ENCODE measurements at places on chromosomes 4 and X. TPM values are rescaled to one million over a fixed set of nuclear protein-coding genes. Genes with fewer than 3 reads are reported as not detected.

Gene NAT8L
- 3.8 TPM for total RNA-seq

Gene AIFM1
- total RNA-seq = 77.5 TPM

Gene PKD2
- 33.0 TPM for total RNA-seq

GRCh38 chr4:111676533-111676932 lies 468.7 kb upstream of the FAM241A start:
- DNase-seq = no peak

- no peak for DNase-seq
Measured at GRCh38 chr4:107452717-107453630, 267.1 kb downstream of the PAPSS1 start.

GRCh38 chrX:46433892-46434291 lies 111.3 kb downstream of the ZNF674 start:
- no peak for DNase-seq

DNA sequence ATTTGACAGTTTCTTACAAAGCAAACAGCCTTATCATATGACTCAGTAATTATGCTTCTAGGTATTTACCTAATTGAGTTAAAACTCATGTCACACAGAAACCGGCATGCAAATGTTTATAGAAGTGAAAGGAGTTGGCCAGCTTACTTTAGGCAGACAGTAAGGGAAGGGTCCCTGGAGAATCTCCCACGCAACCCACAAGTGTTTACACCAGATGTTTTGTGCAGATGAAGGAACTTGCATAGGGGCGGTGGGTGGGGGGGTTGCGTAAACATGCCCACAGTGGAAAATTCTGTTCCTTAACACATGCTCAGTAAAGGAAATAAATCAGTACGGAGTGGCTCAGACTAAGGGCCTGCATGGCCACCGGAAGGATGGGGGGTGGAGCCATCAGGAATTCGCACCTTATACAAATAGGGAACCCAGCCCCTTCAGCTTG lies 330.5 kb upstream of the AADAT start:
- DNase-seq = no peak

GRCh38 chr4:6565691-6566390 lies 9.1 kb upstream of the MAN2B2 start:
- no peak for DNase-seq

DNA sequence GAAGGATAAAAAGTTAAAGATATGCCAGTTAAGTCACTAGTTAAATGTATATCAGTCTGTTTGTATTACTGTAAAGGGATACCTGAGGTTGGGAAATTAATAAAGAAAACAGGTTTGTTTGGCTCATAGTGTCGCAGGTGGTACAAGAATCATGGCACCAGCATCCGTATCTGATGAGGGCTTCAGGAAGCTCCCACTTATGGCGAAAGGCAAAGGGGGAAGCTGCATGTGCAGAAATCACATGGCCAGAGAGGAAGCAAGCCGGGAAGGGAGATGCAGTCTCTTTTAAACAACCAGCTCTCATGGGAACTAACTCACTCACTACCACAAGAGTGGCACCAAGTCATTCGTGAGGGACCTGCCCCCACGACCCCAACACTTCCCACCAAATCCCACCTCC lies 91.9 kb upstream of the SH3RF1 start:
- DNase-seq = no peak

Gene POLR2B
- total RNA-seq = 134 TPM

Gene HSFX3
- not detected for total RNA-seq

DNA sequence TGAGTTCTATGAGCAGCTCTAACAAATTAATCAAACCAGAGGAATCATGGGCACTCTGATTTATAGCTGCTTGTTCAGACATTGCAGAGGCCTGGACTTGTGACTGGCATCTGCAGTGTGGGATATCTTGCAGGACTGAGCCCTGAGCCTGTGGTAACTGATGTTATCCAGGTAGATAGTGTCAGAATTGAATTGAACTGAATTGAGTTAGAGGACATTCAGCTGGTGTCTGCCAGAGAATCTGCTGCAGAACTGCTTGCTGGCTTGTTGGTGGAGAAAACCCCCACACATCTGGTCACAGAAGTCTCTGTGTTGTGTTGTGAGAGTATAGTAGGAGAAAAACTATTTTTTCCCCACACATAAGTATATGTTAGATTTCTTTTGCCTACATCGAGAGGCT lies 42.2 kb downstream of the SMIM20 start:
- no peak for DNase-seq

DNA sequence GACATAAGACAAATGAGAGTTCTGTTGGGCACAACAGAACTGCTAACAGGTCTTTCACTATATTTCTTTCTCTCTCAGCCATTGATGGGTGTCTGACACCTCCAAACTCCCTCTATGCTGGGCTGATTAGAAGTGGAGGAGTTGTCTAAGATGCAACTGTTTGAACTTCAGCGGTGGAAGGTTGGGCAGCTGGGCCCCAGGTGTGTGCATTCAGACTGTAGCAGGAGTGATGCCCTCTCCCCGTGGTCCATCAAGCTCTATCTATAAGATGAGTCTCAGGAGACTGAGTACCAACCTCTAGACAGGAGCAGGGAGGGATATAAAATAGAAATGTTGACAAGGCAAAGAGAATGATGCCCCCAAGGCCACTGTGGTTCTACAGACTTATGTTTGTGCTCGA lies 28.2 kb upstream of the CHRNA9 start:
- no peak for DNase-seq

DNA sequence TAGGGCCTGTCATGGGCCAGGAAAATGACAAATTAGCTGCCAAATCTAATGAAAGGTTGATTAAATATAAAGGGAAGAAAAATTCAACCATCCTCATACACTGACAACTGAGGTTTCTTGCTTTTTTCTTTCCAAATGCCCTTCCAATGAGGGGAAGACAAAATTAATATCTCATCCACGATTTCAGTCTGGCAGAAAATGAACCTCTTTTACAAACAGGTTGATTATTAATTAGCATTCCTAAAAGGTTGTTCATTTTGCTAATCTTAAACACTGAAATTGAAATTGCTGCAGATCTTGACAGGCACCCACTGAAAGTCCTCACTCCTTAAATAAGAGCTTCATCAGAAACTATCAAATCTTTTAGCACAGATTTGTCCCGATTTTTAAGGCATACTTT lies 45.5 kb downstream of the NPFFR2 start:
- no peak for DNase-seq

- no peak for DNase-seq
Measured at GRCh38 chrX:107646735-107647134, 18.4 kb downstream of the PRPS1 start.

DNA sequence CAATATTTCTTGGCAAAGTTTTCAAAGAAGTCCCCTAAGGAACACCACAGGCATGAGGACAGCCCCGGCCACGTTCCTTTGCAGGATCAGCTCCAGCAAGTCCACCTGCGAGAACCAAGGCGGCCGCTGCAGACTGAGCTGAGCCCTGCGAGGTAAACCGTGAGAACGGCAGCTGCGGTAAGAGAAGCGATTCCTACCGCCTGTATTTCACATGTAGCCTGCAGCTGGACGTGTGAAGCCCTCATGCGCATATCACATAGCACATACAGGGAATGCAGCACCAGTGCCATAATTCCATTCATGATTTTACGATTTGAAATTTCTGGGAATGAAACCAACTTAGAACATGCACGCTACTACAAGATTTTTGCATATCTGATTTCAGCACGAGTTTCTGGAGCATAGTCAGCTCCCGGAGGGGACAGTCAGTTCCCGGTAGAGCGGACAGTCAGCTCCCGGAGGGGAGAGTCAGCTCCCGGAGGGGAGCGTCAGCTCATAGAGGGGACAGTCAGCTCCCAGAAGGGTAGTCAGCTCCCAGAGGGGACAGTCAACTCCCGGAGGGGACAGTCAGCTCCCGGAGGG lies 41.7 kb downstream of the FGFRL1 start:
- DNase-seq = peak; percentile 8

DNA sequence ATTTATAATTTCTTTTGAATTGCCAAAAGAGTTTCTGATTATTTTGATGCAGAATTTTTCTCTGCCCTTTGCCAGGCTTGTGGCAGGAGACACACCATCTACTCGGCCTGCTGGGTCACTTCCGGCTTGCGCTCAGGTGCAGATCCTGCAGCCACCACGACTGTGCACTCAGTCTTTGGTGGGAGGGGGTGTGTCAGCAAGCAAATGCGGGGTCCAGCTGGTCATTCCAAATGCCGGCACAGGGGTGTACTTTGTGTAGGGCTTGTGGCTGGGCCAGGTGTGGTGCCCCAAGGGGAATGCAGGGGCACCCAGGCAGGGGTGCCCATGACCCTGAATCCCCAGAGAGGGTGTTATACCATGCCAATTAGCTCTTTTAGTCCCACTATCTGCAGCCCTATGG lies 673.0 kb downstream of the TLL1 start:
- no peak for DNase-seq

Gene MAGEC3
- not detected for total RNA-seq

- no peak for DNase-seq
Measured at GRCh38 chr4:109600431-109600830, 40.4 kb downstream of the MCUB start.

GRCh38 chrX:112830540-112830939 lies 10.1 kb downstream of the AMOT start:
- no peak for DNase-seq

Measured in SK-MEL-5 (cell line).